Neuronal stem cell (in vitro differentiated cells): ENCODE measurements at places on chromosomes 6 and 20.
A peak's percentile ranks its signal among the peaks of the same experiment; 100 is the strongest.

DNA sequence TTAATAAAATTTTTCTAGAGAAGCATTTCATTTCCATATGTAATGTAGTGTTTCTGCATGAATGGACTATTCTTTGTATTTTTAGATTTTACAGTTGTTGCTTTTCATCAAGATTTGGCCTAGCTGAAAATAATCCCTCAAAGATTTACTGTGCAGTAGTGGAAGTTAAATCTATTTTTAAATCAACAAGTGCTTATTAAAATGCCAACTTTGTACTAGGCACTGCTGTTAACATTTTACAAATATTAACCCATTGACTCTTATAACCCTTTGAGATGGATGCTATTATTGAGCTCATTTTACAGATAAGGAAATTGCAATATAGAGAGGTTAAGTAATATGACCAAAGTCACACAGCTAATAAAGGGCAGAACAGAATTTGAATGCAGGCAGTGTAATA, 274.5 kb downstream of the NKAIN2 start:
- DNase-seq: no peak

GRCh38 chr6:21665110-21665391, 71.5 kb downstream of the SOX4 start:
- peak; percentile 23 for DNase-seq

GRCh38 chr20:51094221-51094620, 71.3 kb upstream of the KCNG1 start:
- no peak for DNase-seq

DNA sequence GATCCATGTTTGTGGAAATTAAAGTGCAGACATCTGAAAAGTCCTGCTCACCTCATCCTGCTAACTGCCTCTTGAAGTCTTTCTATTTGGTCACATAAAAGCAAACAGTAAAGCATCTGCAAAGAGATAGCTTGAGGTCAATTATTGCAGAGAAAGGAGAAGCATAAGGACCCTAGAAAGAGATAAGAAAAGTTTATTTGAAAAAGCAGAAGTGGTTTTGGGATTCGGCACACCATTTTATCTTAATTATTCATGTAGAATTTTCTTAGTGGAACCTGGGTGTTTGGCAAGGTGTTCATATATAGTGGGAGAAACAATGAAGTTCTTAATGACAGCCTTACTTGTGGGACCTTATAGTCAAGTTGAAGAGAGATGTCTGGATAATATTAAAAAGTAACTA, 280.8 kb downstream of the CENPW start:
- no peak for DNase-seq

GRCh38 chr6:43809417-43810305, 39.6 kb downstream of the VEGFA start:
- no peak for DNase-seq

GRCh38 chr6:139939189-139939979, 564.9 kb upstream of the CITED2 start:
- peak; percentile 36 for DNase-seq

DNA sequence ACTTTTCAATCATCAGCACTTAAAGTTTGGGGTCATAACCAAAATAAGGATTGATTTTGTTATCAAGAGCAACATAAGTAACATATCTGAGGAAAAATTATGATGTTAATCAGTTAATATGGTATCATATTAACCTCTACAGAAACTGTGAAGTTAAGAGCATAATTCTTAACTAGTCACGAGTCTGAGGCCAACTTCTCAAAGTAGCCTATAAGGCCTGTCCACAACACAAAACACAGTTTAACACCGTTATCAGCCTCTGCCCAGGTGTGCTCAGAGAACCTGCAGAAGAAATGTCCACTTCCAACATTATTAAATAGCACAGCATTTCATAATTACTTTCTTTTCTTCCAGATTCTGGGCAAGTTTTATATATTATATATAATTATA, 1.1 kb downstream of the STX7 start:
- DNase-seq: no peak

GRCh38 chr20:23568320-23568970, at the start of gene CST9L:
TSS of gene CST9L (minus strand) at chr20:23568484. CDS start at chr20:23568450, 34 bp downstream.
- DNase-seq: no peak

- DNase-seq: no peak
These were observed 108.4 kb upstream of the ESR1 start for GRCh38 chr6:151698931-151699700.

- peak; percentile 68 for DNase-seq
These were observed 14.6 kb downstream of the CD40 start for GRCh38 chr20:46132705-46133120.

GRCh38 chr6:33577106-33577535, 3.0 kb downstream of the BAK1 start:
- DNase-seq: no peak

DNA sequence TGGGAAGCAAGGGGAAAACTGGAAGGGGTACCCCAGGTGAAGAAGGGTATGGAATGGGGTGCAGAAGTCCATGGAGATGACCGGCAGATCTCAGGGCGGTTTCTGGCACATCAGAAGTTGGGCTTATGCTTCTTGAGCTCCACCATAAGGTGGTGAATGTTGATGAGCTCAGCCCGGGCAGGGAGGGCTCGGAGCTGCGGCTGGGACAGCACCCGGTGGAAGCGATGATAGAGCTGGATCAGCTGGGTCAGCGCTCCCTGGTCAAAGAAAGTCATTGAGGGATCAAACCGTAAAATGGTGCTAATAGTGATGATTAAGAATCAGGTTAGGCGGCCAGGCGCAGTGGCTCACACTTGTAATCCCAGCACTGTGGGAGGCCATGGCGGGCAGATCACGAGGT, 20.9 kb downstream of the VPS52 start:
- DNase-seq: no peak

DNA sequence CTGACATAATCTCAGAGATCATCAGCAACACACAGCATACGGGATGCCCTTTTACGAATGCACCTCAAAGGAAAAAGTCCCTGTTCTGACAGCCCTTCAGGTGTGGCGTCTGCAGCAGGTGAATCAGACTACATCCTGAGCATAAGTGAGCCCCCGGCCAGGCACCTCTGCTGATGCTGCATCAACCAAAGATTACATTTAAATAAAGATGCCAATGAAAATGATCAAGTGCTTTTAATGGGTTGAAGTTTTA, 58.7 kb downstream of the INSM1 start:
- no peak for DNase-seq

DNA sequence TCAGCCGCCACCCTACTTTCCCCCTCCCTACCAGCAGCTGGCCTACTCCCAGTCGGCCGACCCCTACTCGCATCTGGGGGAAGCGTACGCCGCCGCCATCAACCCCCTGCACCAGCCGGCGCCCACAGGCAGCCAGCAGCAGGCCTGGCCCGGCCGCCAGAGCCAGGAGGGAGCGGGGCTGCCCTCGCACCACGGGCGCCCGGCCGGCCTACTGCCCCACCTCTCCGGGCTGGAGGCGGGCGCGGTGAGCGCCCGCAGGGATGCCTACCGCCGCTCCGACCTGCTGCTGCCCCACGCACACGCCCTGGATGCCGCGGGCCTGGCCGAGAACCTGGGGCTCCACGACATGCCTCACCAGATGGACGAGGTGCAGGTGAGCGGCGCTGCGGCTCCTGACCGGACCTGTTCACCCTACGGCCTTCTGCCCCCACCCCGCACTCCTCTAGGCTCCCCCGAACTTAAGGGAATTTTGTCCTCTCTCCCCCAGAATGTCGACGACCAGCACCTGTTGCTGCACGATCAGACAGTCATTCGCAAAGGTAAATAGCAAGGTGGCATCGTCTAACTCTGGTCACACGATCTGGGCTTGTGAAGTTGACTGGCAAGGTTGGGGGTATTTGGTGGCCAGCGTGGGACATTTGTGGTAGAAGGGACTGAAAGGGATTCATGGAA, 2.3 kb downstream of the TFAP2C start:
- DNase-seq: no peak

GRCh38 chr6:138159246-138159645, 2.5 kb upstream of the ARFGEF3 start:
- no peak for DNase-seq

DNA sequence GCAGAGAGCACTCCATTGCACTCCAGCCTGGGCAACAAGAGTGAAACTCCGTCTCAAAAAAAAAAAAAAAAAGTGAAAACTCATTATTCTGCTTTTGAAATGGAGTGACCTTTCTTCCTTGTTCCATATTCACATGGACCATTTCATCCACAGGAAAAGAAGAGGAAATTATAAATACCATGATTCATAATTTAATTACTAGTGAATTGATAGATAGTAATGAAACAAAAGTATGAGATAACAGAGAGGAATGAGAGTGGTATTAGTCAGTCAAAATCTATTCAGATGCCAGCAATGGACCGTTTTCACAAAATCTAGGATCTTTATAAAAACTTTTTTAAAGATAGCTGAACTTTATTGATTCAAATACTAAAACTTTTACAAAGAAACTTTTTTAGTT, 443.1 kb upstream of the FLRT3 start:
- DNase-seq: no peak

GRCh38 chr6:84408028-84408427, 180.6 kb upstream of the CEP162 start:
- DNase-seq: no peak

GRCh38 chr20:38804682-38805501, 605 bp upstream of the PPP1R16B start:
- peak; percentile 83 for DNase-seq

DNA sequence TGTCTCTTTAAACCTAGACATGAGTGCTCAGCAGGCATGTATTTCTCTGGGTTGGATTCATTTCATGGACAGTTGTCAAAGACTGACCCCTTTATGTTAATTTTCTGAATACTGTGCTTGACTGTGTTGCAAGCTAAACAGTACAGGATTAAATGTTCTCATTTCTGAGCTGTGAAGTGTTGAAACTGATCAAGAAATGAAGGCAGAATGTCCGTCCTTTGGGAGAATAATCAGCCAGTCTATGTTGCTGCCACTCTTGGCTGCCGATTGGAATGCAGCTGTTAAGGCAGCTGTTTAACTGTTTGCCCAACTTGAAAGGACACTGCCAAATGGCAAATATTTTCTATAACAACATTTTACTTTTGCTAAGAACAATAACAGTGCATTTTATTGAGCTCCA, 87.3 kb downstream of the CEP57L1 start:
- DNase-seq: no peak

DNA sequence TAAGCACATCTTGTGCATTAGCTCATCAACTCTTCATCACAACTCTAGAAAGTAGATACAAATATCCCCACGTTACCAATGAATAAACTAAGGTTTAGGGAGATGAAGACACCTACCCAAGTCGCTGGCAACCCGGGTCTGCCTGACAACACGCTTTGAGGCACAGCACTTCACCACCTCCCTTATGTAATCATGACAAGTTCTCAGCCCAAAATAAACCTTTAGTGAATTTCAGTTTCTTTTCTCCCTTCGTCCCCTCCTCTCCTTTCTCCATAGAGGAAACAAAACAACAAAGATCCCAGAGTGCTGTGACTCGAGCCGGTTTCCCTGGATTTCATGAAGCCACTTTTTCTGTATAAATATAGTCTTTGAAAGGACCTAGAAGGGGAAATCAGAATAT, 105.4 kb downstream of the MAFB start:
- no peak for DNase-seq

- no peak for DNase-seq
These were observed 59.4 kb upstream of the GNRH2 start for GRCh38 chr20:2984028-2984501.

- DNase-seq: no peak
These were observed 43.1 kb downstream of the ARID1B start for GRCh38 chr6:156820089-156820798.

DNA sequence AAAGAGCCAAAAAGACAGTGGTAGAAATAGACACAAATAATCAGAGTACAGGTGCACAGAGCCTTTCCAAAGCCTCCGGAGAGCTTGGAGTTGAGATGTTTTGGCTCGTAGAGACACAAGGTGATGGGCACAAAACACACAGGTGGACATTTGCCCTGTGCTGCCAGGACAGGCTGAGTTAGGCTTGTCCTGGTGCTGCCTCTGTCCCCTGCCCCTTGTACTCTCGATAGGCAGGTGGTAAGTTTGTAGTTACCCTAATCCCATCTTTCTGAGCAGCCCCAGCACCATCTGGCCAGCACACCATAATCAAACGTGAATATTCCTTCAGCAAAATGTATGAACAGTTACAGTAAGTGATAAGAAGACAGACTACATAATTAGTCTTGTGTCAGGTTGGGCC, 95.5 kb downstream of the FOXC1 start:
- no peak for DNase-seq

DNA sequence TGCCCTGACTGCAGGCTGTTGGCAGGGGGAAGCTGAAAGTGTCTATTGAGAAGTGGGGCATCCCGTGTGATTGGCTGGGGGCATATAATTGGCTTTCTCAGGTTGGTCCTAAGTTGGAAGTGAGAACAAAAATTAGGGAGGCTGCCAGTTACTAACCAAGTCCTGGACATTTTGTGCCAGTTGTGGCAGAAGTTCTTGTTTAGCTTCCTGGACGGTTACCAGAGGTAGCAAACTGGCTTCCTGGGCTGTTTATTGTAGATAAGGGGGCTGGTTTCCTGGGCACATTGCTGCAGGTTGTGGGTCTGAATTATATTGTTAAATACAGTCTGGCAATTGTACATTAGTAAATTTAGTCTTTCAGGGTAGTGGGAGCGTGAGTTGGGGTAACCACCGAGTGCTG, 50.6 kb upstream of the SLC2A12 start:
- no peak for DNase-seq

DNA sequence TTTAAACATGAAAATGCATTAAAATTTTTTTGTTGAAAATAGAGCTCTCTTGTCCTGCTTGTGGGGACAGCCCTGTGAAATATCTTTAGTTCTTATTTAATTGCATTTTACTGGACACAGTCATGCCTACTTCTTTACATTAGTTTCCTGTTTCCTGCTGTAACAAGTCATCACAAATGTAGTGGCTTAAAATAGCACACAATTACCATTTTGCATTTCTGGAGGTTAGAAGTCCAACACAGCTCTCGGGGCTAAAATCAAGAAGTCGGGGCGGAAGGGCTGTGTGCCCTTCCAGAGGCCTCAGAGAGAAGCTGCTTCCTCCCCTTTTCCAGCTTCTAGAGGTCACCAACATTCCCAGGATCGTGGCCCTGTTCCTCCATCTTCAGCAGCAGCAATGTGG, 29.4 kb downstream of the PNLDC1 start:
- DNase-seq: no peak

- no peak for DNase-seq
These were observed 56.1 kb downstream of the ADAT2 start for GRCh38 chr6:143394389-143394788.

DNA sequence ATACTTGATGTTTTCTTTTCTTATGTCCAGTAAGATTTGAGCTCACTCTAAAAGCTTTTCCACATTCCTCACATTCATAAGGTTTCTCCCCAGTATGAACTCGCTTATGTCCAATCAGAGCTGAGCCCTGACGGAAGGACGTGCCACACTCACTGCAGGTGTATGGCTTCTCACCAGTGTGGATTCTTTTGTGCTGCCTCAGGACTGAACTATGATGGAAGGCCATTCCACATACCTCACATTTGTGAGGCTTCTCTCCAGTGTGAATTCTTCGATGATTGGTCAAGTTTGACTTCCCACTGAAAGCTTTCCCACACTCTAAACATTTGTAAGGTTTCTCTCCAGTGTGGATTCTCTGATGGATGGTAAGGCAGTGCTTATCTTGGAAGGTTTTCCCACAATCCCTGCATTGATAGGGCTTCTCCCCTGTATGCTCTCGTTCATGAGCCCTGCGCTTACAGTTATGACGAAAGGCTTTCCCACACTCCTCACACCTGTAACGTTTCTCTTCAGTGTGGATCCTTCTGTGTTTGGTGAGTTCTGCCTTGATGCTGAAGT, 9.9 kb downstream of the ZNF311 start:
- DNase-seq: no peak
